ENCODE measurements at places on chromosomes 13 and 19.
A peak's percentile ranks its signal among the peaks of the same experiment; 100 is the strongest.

DNA sequence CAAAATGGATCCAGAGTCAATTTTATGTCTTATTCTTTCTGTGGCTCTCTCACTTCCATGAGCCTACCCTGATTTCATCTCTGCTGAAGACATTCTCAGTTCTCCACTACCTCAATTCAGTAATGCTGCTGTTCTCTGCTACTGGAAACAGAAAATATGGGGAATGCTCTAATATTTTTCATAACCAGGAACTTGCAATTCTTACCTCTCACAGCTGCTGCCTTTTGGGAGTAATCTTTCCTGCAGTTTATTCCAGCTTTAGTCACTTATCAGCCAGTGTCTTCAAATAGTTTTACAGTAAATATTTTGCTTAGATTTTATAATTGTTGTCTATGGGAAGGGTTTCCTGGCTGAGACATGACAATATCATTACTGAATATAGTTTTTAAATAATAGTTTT is 145.1 kb upstream of the UFM1 start:
- H3K4me1 ChIP-seq: no peaks in the 10 kb centered on the region
- no peak overlapping the region for H3K27ac ChIP-seq
- no peak overlapping the region for H3K4me3 ChIP-seq
- H3K27me3 ChIP-seq: no peaks in the 10 kb centered on the region
- no peaks in the 10 kb centered on the region for H3K36me3 ChIP-seq

GRCh38 chr13:46100191-46100815 is 4.5 kb downstream of the CPB2 start:
- H3K27ac ChIP-seq: no peak overlapping the region
- H3K27me3 ChIP-seq: no peaks in the 10 kb centered on the region
- no peaks in the 10 kb centered on the region for H3K4me1 ChIP-seq
- no peak overlapping the region for H3K4me3 ChIP-seq

GRCh38 chr13:24131749-24132148 is 28.8 kb upstream of the SPATA13 start:
- H3K4me1 ChIP-seq: peaks cover 5% of the 10 kb centered on the region
- DNase-seq: no peak
- no peak overlapping the region for H3K27ac ChIP-seq
- no peaks in the 10 kb centered on the region for H3K36me3 ChIP-seq
- H3K27me3 ChIP-seq: no peaks in the 10 kb centered on the region
- H3K4me3 ChIP-seq: no peak overlapping the region

GRCh38 chr19:36939153-36939552 is 23.0 kb downstream of the ZNF568 start:
- H3K4me1 ChIP-seq: no peaks in the 10 kb centered on the region
- DNase-seq: peak; percentile 16
- no peaks in the 10 kb centered on the region for H3K27me3 ChIP-seq
- H3K4me3 ChIP-seq: no peak overlapping the region
- no peak overlapping the region for H3K27ac ChIP-seq

DNA sequence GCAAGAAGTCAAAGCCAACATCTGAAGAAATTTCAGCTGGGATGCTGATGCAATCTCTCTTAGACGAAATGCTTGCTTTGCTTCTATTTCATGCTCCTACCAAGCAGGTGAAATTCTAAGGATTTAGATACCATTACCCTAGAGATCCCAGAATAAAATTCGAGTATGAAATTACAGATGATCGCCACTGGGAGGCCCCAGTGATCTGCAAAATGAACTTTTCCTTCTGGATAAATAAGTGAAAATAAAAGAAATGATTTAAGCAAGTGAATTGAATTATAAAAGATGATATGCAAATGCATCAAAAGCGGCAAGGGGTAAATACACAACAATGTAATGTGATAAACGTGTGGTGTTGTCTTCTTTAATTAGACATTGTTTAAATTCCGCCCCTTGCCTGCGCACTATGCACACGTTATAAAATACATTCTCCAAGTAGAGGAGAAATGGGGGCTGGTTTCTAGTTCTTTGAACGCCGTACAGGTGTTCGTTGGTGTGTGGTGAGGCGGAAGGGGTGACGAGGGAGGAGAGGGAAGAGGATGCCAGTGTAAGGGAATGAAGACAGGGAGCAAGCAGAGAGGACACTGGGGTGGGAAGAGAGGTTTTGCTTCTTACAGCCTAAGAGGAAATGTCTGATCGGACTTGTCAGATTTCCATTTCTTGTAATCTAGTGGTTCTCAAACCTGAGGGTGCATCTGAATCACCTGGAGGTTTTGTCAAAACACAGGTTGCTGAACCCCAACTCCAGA is 58.0 kb downstream of the ERCC5 start:
- no peak overlapping the region for H3K4me3 ChIP-seq
- H3K36me3 ChIP-seq: no peaks in the 10 kb centered on the region
- H3K27me3 ChIP-seq: no peaks in the 10 kb centered on the region
- H3K27ac ChIP-seq: no peak overlapping the region
- peak; percentile 20 for DNase-seq

- DNase-seq: no peak
- no peak overlapping the region for H3K27ac ChIP-seq
- no peaks in the 10 kb centered on the region for H3K27me3 ChIP-seq
- H3K36me3 ChIP-seq: no peaks in the 10 kb centered on the region
- no peak overlapping the region for H3K4me3 ChIP-seq
These were observed 21.0 kb upstream of the NDFIP2 start for GRCh38 chr13:79459906-79460305.

DNA sequence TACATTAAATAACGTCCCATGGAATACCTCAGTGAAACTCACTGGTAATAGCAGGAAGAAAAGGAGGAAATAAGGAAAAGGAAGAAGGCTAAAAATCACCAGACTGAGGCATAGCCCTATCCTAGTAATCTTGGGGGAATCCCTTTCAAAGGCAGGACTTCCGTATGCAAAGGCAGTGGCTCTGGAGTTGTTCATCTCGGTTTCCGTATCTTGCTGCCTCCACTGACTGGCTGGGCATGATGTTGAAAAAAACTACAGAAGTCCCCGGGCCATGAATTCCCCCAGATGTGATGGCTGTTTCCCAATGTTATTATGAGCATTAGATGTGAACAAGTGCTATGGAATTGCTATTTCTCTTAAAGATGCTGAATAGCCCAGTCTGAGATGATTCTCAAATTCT is 5.5 kb downstream of the FPR2 start:
- H3K36me3 ChIP-seq: no peaks in the 10 kb centered on the region
- H3K4me1 ChIP-seq: no peaks in the 10 kb centered on the region
- H3K27ac ChIP-seq: no peak overlapping the region
- no peak overlapping the region for H3K4me3 ChIP-seq
- H3K27me3 ChIP-seq: no peaks in the 10 kb centered on the region

GRCh38 chr19:22503524-22503923 is 81.4 kb upstream of the ZNF98 start:
- no peak overlapping the region for H3K27ac ChIP-seq
- no peak for DNase-seq
- no peaks in the 10 kb centered on the region for H3K4me1 ChIP-seq
- H3K36me3 ChIP-seq: no peaks in the 10 kb centered on the region
- H3K4me3 ChIP-seq: no peak overlapping the region
- no peaks in the 10 kb centered on the region for H3K27me3 ChIP-seq

DNA sequence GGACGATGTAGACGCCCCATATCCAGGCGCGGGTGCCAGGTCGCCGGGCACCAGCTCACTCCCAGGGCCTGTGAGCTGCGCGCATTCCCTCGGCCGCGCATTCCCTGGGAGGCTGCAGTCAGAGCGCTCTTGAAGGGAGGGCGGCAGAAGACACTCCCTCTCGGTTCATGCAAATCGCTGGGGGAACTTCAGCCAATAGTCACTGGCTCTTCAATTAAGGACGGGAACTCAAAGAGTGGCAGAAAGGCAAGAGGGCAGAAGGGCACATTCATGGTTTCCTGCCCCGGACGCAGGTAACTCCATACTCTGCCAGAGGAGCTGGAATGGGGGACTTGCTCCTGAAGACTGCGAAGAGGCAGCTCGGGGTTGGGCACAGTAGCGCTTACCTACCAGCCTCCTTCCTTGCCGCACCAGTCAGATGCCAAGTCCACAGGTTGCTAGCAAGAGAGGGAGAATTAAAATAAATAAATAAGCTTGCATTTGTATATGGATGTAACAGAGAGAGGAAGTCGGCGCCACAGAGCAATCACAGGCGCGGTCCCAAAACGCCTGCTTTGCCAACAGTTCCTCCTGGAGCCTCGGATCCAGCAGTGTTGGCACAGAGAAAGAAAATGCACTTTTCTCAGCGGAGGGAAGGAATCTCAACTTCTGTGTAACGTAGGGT is 459 bp downstream of the PCDH20 start:
- peak overlapping the region; percentile 59 for H3K4me3 ChIP-seq
- no peaks in the 10 kb centered on the region for H3K4me1 ChIP-seq
- H3K27me3 ChIP-seq: peaks cover 2% of the 10 kb centered on the region
- no peak overlapping the region for H3K27ac ChIP-seq

GRCh38 chr19:14843578-14843977 is 5.1 kb downstream of the OR7A10 start:
- H3K4me1 ChIP-seq: no peaks in the 10 kb centered on the region
- H3K27me3 ChIP-seq: no peaks in the 10 kb centered on the region
- H3K27ac ChIP-seq: no peak overlapping the region
- no peaks in the 10 kb centered on the region for H3K36me3 ChIP-seq
- DNase-seq: no peak
